ENCODE measurements at places on chromosomes 5 and 9.

- no peak for DNase-seq
Measured at GRCh38 chr5:172133359-172134029, 54.5 kb downstream of the STK10 start.

DNA sequence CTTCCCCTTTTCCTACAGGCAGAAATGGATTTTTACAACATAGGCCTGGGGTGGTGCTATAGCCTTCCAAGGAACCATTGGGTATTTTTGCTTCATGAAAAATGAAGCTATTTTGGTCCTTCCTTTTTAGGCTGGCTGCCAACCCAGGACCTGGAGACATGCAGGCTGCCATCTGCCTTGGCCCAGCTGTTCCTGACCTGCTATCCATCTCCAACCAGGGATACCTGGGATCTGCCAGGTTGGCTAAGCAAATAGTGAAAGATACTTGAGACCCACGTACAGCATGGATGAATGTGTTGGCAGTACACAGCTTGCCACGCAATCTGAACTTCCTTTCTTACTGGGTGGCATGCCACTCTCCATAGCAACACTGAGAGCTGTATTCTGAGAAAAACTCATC lies 31.1 kb downstream of the MRPS27 start:
- DNase-seq = no peak

DNA sequence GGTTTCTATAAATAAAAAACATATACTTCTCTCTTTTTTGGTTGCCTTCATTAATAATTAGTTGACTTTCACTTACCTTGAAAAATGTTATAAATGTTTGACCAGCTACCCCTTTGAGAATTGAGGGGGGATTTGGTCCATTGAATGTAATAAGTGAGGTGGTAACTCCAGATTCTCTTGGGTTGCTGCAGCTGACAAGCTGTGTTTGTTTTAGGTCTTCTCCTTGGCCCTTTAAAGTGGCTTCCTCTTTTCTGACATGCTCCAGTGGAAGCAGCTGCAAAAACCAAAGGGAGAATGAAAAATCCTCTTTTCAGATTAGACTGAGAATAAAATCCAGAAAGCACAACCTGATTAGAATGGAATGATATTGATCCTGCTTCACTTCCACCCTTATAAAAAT lies 410.5 kb downstream of the TMEM38B start:
- DNase-seq = no peak

GRCh38 chr9:123996731-123997421 lies 14.7 kb upstream of the LHX2 start:
- no peak for DNase-seq

DNA sequence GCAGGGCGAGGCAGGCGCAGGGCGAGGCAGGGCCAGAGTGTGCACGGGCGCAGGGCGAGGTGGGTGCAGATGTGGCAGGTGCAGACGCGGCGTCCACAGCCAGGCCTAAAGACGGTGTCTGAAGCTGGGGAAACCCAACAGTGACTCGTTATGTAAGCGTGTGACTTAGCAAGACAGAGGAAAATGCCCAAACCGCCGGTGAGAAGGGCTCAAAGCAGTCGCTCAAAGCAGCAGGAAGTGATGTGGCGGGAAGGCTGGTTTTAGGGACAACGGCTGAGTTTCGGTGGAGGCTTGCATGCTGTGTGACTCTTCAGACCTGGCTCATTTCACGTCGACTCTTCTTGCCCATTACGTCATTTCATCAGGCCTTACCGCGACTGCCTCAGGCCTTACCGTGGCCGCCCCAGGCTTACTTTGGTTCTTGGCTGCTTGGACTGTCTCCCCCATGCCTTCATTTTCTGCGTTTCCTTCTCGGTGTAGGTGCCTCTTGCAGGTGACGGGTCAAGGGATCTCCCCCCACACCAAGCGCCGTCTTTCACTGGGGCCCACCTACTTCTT lies 50.5 kb upstream of the EXOC3 start:
- DNase-seq = peak; percentile 35

GRCh38 chr9:77997611-77998284 lies 33.9 kb downstream of the GNAQ start:
- no peak for DNase-seq

DNA sequence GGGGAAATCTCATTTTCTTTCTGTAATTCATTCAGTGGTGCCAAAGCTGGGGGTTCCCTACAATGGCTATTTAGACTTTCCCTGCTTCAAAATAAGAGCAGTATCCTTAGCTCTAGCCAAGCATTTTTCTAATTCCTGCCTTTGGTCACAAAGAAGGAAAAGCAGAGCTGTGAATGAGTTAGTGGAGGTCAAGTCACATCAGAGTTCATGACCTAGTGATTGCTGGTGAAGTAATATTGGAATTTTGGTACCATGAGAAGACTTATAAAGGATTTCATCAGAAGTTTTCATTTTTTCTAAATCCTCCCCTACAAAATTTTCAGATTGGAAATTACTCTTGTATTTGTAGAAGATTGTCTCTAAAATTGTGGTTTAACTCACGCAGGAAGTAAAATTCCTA lies 28.0 kb downstream of the DNAJC21 start:
- DNase-seq = no peak

- DNase-seq = no peak
Measured at GRCh38 chr9:4084435-4084818, 215.4 kb downstream of the GLIS3 start.

- no peak for DNase-seq
Measured at GRCh38 chr9:10265153-10265631, 347.6 kb downstream of the PTPRD start.

- DNase-seq = no peak
Measured at GRCh38 chr5:97834561-97834960, 651.5 kb upstream of the RIOK2 start.

GRCh38 chr9:91732187-91733005 lies 217.6 kb downstream of the ROR2 start:
- DNase-seq = no peak

DNA sequence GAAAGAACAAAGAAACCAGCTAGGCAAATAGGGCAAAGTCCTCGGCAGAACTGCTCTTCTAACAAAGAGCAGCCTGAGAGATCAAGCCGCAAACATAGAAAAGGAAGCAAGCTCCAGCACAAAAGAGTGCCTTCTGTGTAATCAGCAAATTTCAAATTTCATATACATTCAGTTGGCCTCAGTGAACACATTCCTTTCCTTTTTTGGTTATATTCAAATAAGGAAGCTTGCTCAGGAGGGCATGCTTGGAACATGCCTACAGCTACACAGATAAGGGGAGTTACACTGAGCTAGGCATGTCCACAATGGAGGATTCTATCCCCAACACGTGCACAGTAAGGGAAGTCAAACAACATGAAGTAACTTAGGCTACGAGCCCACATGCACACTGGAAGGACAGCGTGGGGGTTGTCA lies 23.4 kb downstream of the IL33 start:
- DNase-seq = no peak

Measured in stimulated activated CD8-positive, alpha-beta memory T cell treated with anti-CD3 and anti-CD28 coated beads, Interleukin-2, amount 100 ng/mL, for 1 hour (primary cell).